ENCODE measurements at places on chromosomes 5 and 9. TPM values are rescaled to one million over a fixed set of nuclear protein-coding genes. Genes with fewer than 3 reads are reported as not detected.

The DCAF12 gene
- total RNA-seq, result 16.0 TPM

The OCLN gene
- total RNA-seq, result 45.6 TPM

The SPAG8 gene
- total RNA-seq, result not detected

DNA sequence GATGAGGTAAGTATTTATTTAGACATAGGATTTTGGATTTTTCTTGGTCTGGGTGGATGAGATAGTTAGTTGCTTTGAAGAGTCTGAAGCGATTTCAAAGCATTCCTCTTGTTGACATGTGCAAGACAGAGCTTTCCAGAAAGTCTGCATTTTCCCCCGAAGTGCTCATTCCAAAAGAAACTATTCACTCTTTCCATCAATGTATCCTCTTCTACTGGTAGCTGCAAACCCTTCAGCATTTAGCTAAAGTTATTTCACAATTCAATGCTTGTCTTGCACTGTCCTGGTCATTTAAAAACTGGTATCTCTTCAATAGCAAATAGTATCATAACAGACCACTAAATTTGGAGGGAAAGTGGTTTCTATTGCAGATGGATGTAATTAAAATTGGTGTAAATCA lies 13.0 kb downstream of the NREP start:
- no peak overlapping the region for H3K27ac ChIP-seq
- no peak for DNase-seq
- no peaks in the 10 kb centered on the region for H3K27me3 ChIP-seq
- H3K36me3 ChIP-seq, result no peaks in the 10 kb centered on the region
- H3K4me1 ChIP-seq, result peaks cover 51% of the 10 kb centered on the region

- DNase-seq, result no peak
- peaks cover 94% of the 10 kb centered on the region for H3K36me3 ChIP-seq
- no peak overlapping the region for H3K4me3 ChIP-seq
- H3K27me3 ChIP-seq, result no peaks in the 10 kb centered on the region
- no peaks in the 10 kb centered on the region for H3K4me1 ChIP-seq
- H3K27ac ChIP-seq, result no peak overlapping the region
Measured at GRCh38 chr9:113289091-113289490, 13.6 kb downstream of the PRPF4 start.

DNA sequence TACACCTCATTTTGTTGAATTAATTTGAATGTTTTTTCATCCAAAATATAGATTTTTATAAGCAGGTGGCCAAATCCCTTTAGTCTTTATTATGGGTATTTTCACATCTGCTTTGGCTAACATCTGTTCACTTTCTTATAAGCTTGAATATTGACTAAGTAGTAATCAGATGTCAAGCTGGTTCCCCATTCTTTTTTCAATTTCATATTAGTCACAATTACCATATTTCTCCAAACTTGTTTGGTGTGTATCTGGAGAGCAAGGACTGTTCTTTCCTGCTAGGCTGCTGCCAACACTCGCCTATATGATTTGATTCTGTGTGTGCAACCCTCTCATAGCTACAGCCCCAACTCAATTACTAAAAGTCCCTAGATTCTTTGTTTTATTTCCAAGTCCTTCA lies 608.5 kb downstream of the PSAT1 start:
- DNase-seq, result no peak
- H3K4me3 ChIP-seq, result no peak overlapping the region
- no peaks in the 10 kb centered on the region for H3K27me3 ChIP-seq

- no peaks in the 10 kb centered on the region for H3K36me3 ChIP-seq
- DNase-seq, result no peak
- no peaks in the 10 kb centered on the region for H3K4me1 ChIP-seq
- H3K27me3 ChIP-seq, result no peaks in the 10 kb centered on the region
Measured at GRCh38 chr9:29625292-29625731, 2052.0 kb upstream of the C9orf72 start.

DNA sequence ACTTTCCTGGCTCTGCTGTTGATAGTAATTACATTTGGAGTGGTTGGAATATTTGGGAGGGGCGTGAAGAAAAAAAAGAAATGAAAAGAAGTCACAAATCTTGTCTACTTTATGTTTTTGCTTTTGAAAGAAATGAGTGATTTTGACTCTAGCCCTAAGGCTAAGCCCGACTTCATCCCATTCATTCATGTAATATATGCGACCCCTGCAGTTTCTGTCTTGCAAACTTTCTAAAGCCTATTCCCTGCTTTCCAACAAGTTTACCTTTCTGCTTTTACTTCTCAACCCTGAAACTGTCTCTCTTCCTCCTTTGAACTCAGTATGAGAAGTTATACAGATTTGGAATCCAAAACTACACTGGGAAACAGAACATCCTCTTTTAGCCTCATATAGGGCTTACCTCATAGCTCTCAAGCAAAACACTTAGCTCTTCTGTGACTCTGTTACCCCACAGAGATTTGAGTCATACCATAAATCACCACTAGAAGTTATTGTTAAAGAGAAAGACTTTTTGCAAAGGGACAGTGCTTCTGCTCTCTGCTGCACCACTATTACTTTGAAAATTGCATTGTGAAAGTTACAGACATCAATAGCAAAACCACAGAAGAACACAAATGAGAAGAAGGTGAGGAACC lies 1.6 kb downstream of the CFAP95 start:
- H3K4me1 ChIP-seq, result peaks cover 6% of the 10 kb centered on the region
- no peak overlapping the region for H3K4me3 ChIP-seq
- H3K27ac ChIP-seq, result no peak overlapping the region
- no peaks in the 10 kb centered on the region for H3K27me3 ChIP-seq

- no peaks in the 10 kb centered on the region for H3K36me3 ChIP-seq
- H3K27ac ChIP-seq, result no peak overlapping the region
- H3K27me3 ChIP-seq, result peaks cover 43% of the 10 kb centered on the region
- no peak overlapping the region for H3K4me3 ChIP-seq
- peaks cover 12% of the 10 kb centered on the region for H3K4me1 ChIP-seq
Measured at GRCh38 chr5:77641963-77642737, 3.6 kb upstream of the OTP start.

- H3K4me3 ChIP-seq, result no peak overlapping the region
- peaks cover 15% of the 10 kb centered on the region for H3K4me1 ChIP-seq
- H3K27ac ChIP-seq, result peak overlapping the region; percentile 21
- H3K36me3 ChIP-seq, result no peaks in the 10 kb centered on the region
- peak; percentile 72 for DNase-seq
- no peaks in the 10 kb centered on the region for H3K27me3 ChIP-seq
Measured at GRCh38 chr5:33299621-33300208, 141.1 kb upstream of the TARS1 start.
